ENCODE measurements at places on chromosomes 11 and 22.

DNA sequence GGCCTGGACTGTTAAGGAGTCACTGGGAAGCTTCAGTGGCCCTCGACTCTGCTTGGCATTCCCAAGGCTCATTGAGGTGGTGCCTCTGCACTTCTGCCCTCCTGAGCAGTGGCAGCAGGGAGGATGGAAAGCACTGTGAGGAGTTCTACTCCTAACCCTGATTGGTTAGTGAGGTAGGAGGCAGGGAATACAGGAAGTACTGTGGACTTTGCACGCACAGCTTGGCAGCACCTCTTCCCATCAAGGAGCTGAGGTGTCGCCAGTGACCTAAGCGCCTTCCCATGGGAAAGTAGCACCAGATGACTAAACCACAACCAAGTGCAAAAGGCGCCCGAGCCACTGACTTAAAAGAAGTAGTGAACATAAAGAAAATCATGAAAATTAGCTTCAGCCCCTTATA is 152.5 kb upstream of the CADM1 start:
- no peak for DNase-seq

- DNase-seq, result no peak
These were observed 83.4 kb downstream of the CEP164 start for GRCh38 chr11:117410861-117411710.

DNA sequence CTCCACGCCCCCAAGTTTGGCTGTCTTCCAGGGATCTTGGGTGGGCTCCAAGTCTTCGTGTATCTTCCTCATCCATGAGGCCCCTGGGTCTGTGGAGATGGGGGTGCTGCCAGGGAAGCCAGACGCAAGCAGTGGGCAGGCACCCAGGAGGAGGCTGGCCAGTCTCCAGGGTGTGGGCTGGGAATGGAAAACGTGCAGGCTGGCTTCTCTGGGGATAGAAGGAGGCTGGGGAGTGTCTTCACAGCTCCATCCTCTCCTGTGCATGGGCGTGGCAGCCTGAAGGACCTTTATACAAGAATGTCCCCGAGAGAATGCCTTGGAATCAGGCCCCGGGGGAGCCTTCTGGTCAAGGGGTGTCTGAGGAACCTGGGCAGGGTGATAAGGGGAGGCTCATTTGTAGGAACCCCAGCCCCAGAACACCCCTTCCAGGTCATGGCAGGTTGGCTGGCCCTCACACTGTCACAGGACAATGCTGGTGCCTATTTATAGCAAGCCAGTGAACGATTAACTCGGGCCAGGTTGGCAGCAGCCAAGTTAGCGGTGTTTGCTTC is 14.0 kb downstream of the SGSM1 start:
- no peak for DNase-seq

- no peak for DNase-seq
These were observed 89.0 kb upstream of the BLID start for GRCh38 chr11:122205036-122205435.

DNA sequence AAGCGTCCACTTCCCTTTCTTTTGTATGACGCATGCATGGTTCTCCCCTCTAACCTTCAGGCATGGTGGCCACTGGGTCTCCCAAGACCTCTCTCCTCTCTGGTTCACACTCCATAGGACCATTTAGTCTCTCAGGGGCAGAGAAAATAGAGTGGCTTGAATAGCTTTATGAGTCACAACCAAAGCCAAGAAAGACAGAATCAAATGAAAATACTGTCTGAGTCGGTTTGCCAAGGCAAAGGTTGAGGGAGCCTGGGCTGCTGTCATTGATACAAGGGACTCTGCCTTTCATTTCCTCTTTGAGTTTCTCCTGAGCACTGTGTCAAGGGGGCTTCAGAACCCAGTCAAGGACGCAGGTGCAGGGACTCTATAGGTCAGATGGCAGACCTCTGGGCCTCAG is 44.2 kb downstream of the TENM4 start:
- no peak for DNase-seq

- DNase-seq, result no peak
These were observed 1.0 kb downstream of the MN1 start for GRCh38 chr22:27800250-27801201.

- DNase-seq, result no peak
These were observed 15.5 kb upstream of the RASD2 start for GRCh38 chr22:35524966-35525686.

DNA sequence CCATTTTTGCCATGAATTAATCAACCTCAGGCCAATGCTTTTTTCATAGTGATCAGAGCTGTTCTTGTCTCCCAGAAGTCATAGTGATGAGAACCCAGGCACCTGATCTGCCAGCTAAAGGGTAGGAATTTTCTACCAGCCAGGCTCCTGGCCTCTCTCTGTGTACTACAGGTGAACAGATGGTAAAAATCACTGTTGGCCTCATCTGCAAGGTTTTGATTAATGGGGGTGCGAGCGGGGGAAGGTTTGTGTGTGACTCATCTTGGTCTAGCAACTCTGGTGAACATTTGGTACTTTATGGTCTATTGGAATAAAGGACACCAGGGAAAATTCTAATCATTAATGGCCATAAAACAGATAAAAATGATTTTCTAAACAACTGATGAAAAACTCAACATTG is 14.4 kb upstream of the APOL4 start:
- DNase-seq, result no peak

GRCh38 chr11:8067567-8067928 is 13.5 kb upstream of the TUB start:
- DNase-seq, result no peak

GRCh38 chr11:64564947-64565889 is 25.8 kb upstream of the SLC22A12 start:
- DNase-seq, result no peak

- no peak for DNase-seq
These were observed 18.9 kb downstream of the IFT27 start for GRCh38 chr22:36756746-36757655.

DNA sequence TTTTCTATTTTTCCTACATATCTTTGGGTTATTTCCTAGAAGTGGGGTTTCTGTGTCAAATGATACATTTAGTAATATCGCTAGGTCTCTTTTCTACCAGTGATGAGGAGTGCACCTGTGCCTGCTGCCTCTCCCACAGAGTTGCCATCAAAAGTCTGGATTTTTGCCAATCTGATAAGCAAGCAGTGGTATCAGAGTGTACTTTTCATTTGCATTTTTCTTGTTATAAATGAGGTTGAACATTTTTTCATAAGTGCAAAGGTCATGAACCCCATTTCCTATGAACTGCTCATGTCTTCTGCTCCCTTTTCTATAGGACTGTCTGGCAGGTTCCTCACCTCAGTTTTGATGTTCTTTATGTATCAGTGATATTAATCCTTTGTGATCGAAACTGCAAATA is 1.7 kb downstream of the TRPM5 start:
- DNase-seq, result no peak

DNA sequence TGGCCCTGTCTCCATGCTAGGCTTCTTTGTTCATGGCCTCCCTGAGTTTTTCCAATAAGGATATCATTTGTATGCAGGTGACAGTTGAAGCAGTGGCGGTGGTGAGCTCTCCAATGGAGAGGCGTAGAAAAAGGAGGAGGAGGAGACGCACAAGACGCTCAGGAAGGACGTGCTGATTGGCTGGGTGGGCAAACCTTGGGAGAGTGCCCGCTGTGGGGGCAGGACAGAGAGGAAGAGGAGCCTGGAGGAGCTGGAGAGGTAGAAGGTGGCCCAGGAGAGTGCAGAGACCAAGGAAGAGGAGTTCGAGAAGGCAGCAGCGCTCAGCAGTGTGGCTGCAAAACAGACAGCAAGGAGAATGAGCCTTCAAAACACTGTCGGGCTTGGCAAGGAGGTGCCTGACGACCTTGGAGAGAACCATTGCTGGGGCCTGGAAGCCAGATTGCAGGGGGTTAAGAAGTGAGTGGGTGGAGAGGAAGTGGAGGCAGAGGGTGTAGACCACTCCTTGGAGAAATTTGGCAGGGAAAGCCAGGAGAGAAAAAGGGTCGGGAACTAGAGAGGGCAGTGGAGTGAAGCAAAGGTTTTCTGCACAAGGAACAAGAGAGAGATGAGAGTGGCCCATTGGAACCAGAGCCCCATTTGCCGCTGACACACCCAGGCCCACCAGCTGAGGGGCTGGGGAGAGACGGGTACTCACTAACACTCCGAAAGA is 7.5 kb downstream of the CLCF1 start:
- no peak for DNase-seq

DNA sequence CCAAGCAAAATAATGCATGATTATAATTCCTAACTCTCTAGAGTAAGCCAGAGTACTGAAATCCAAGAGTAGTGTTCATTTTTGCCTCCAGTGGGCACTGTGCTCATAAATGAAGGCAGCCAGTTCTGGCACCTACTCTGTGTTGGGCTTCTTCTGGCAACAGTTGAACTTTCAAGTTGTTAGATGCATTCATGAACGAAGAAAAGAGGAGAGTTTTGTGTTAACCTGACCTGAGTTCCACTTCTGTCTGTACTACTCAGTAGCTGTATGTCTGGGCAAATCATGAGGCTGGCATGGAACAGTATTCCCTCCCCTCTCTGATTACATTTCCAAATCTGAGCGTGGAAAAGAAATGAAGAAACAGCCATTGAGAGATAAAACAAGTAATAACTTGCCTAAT is 20.3 kb upstream of the TENM4 start:
- DNase-seq, result no peak

DNA sequence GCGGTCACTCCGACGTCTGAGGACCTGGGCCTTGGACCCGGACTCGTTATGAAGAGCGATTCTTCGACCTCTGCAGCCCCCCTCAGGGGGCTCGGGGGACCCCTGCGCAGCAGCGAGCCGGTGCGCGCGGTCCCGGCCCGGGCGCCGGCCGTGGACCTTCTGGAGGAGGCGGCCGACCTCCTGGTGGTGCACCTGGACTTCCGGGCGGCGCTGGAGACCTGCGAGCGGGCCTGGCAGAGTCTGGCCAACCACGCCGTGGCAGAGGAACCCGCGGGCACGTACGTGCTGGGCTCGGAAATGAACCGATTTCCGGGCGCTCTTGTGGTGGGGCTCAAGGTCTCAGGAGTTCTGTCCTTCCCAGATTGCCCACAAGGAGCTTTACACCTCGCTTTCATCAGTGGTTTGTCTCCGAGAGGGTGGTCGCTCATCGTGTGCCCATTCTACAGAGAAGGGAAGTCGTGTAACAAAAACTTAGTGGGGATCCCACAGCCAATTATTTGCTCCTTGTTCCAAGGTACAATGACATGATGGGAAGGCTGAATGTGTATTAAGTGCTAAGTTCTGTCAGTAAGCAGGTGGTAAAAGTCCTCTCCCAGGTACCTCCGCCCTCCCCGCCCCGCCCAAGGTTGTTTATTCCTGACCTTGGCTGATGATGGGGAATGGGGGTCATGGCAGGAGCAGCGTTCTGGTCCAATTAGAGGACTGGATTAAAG is 695 bp downstream of the PEX26 start:
- DNase-seq, result no peak

DNA sequence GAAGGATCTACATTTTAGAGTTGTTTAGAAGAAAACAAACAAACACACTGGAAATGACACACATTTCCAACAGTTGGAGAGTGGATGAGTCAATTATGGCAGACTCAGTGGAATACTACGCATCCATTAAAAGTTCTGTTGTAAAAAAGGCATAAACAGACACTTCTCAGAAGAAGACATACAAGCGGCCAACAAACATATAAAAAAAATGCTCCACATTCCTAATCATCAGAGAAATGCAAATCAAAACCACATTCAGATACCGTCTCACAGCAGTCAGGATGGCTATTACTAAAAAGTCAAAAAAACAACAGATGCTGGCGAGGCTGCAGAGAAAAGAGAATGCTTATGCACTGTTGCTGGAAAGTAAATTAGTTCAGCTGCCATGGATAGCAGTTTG is 298.2 kb downstream of the DDX10 start:
- DNase-seq, result no peak

DNA sequence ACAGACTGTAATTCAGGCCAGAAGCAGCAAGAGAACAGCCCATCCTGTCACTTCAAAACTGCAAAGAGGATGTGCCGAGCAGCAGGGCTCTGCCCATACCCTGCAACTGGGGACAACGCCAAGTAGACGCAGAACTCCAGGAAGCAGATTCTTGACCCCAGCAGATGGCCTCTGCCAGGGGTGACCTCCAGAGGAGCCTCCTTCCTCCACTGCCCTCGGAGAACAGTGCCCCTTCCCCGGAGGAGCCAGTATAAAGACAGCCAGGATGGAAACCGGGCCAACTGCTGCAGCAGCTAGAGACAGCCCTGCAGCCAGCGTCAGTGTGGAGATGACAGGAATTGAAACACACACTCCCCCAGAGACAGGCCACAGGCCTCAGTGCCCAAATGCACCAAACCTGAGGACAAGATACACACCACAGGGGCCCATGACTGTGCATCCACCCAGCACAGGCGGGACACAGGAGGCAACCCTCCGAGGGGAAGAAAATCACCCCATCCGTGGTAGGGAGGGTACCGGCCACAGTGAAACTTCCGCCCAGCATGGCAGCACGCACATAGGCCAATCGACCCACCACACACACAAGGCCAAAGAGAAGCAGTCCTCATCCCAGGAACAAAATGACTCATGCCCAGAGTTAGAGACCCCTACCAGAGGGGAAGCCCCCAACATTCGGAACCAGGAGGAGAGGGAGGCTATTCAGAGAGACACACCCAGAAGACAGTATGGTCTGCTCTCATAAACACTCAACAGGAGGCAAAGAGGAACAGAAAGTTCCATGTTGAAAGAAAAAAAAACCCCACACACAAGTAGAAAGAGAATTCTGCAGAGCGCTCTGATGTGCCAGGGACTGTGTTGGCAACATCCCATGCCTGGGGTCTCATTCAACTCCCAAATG is 5.6 kb downstream of the AHNAK start:
- DNase-seq, result no peak

DNA sequence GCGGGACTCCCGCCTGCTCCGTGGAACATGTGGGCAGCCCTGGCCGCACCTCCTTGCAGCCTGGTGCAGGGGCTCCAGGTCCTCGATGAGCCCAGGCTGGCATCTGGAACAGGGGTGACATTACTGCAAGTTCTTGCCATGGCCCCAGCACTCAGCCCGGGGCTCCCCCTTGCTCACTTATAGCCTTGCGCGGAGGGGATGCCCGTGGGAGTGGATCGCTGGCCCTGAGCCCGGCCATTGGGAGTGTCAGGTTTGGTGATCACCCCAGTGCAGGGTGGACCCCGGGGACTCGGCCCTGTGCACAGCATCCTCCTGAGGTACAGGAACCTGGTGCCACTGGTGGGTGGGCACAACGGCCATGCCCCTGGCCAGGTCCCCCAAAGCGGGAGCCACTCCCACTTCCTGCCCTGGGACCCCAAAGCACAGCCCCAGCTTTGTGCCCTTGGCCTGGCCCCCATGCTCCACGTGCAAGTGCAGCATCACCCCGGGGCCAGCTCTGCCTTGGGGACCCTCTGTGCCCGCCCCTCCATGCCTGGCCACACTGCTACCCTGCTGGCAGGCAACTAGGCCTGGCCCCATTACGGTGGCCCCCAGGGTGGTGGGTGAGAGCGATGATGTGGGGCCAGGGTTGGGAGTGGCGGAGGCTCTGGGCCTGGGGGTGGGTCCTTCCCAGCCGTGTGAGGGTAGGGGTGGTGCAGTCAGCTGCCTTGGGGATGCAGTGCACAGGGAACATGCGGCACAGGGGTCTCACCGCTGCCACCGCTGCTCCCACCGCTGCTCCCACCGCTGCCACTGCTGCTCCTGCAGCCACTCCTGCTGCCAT is 439.8 kb downstream of the TBC1D22A start:
- no peak for DNase-seq

GRCh38 chr22:22979121-22979724 is 91.1 kb upstream of the GNAZ start:
- DNase-seq, result no peak

GRCh38 chr11:118911113-118911879 is 14.4 kb downstream of the BCL9L start:
- DNase-seq, result no peak

- no peak for DNase-seq
These were observed 29.4 kb upstream of the CTTN start for GRCh38 chr11:70368961-70369360.

Measured in NCI-H1930 (cell line).